NCI-H1930 (cell line): ENCODE measurements at places on chromosomes 13 and 19.
A peak's percentile ranks its signal among the peaks of the same experiment; 100 is the strongest.

DNA sequence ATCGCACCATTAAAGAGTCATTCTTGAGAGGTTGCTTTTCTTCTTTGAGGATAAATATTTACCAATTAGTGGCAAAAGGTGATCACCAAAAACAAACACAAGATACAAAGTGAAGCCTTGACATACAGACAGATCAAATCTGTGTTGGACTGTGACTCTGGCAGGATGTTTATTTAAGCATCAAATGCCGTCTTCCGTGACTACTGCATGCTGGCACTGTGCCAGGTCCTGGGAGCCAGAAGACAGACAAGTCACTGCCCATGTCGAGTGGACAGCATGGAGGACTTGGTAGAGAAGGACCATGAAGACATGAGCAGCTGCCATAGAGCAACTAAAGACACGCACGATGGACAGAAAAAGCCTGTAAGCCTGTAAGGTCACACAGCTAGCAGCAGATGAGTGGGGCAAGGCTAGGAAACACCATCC lies 92.8 kb upstream of the FARP1 start:
- DNase-seq = no peak

DNA sequence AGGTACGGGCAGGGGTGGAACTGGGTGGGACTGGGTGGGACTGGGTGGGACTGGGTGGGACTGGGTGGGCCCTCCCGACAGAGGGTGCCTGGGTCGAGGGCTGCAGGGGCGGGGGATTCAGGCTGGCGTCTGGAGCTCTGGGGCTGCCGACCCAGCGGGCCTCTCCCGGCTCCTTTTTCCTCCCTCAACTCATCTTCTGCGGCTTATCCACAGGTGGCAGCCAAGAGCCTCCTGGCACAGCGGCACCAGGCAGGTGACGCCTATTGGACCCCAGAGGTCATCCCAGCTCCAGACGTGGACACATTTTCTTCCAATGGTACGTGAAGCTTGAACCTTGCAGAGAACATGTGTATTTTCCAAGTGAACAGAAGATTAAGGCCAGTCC lies 533 bp downstream of the ZNF544 start:
- DNase-seq = peak; percentile 21

DNA sequence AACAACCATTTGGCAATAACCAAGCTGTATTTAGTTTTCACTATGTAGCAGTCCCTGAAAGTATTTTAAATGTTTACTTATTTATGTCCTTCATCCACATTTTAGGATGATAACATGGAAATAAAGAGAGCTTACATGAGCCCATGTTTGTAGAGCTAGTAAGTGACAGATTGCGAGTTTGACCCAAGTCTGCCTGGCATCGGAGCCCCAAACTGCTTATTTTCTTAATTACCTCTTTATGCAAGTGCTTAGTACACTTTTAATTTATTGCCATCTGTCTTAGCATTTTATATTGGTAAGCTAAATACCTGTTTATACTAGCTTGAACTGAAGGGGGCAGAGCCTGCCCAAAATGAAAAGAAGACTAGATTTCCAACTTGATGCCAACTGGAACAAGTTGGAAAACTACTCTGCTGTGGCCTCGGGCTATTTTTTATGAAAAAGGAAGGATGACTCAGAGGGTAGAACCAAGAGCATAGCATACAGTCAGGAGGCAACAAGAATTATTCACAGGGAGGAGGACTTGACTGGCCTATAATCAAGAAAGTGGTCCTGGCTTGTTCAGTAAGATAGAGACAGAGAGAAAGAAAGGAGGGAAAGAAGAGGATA lies 150.2 kb downstream of the NDFIP2 start:
- DNase-seq = no peak

GRCh38 chr19:21460686-21461085 lies 44.7 kb upstream of the ZNF429 start:
- no peak for DNase-seq

DNA sequence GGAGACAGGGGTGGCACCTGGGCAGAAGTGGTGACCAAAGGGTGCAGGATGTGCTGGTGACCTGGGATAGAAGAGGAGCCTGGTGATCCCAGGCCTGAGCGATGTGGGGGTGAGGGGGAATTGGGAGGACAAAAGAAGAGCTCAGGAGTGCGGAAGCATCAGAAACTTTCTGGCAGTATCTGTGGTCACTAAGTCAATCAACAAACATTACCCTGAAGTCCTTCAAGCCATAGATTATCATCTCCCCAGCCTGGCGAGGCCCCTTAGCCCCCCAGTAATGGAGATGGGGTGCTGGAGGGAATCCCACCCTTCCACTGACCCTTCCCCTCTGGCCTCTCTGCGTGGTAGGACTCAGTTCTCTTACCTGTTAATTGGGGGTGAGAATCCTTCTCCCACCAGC lies 10.5 kb downstream of the MEF2B start:
- no peak for DNase-seq

- no peak for DNase-seq
Observed at GRCh38 chr13:20441879-20442278, 83.8 kb downstream of the CRYL1 start.

DNA sequence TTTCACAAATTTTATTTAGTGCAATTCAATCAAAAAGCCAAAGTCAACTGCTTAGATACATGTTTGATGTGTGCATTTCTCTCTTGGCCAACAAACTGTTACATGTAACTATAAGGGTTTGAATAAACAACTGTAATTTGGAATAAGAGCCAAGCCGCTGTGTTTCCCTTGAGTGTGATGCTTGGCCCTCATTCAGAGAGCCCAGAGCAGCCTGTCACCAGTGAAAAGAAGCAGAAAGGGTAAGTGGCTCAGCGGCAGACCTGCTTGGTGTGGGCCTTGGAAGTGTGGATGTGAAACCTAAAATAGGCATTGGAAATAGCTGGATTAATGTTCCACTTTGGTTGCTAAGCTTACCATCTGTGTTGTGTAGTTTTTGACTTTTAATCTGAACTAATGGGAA lies 924.6 kb downstream of the OLFM4 start:
- DNase-seq = no peak

- no peak for DNase-seq
Observed at GRCh38 chr13:94209117-94209516, 270.4 kb downstream of the DCT start.

DNA sequence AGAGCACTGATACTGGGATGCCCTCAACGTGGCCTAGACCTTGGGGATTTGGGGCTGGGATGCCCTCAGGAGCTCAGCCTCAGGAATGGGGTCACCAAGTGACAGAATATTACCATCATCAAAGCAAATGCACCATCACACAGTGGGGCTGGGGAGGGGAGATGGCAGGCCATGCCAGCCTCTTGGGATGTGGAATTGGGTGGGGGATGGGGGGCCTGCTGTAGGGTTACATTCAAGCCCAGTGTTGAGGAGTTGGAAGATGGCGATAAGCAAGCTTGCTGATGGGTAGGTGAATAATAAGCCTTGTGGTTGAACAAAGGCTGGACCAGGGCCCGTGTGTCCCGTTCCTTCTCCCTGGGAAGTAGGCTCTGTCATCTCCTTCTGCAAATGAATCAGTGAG lies 69.1 kb upstream of the GPR12 start:
- DNase-seq = no peak

- DNase-seq = no peak
Observed at GRCh38 chr13:88526186-88526852, 855.1 kb downstream of the SLITRK5 start.

GRCh38 chr19:29308977-29309590 lies 96.1 kb upstream of the UQCRFS1 start:
- DNase-seq = no peak

DNA sequence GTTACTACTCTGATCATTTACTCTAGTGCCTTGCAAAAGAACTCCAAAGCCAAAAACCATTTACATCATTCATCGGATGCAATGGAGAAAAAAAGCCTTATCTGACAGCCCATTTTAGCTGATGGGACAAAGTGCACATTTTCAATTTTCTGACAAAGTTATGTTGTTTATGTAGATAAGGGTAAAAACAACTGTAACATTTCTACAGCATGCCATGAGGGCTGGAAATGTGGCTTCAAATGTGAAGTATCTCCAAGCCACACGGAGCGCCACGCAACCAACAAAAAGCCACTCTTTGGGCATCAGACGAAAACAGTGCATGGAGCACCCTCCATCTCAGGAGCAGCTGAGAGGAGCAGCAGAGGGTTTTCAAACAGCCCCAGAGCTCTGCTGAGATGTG lies 364.6 kb upstream of the ZNF507 start:
- no peak for DNase-seq

- no peak for DNase-seq
Observed at GRCh38 chr19:40686882-40687524, 3.4 kb downstream of the NUMBL start.

GRCh38 chr13:22487932-22488331 lies 692.8 kb upstream of the SGCG start:
- DNase-seq = no peak

GRCh38 chr13:51856027-51856736 lies 5.6 kb upstream of the CCDC70 start:
- no peak for DNase-seq

DNA sequence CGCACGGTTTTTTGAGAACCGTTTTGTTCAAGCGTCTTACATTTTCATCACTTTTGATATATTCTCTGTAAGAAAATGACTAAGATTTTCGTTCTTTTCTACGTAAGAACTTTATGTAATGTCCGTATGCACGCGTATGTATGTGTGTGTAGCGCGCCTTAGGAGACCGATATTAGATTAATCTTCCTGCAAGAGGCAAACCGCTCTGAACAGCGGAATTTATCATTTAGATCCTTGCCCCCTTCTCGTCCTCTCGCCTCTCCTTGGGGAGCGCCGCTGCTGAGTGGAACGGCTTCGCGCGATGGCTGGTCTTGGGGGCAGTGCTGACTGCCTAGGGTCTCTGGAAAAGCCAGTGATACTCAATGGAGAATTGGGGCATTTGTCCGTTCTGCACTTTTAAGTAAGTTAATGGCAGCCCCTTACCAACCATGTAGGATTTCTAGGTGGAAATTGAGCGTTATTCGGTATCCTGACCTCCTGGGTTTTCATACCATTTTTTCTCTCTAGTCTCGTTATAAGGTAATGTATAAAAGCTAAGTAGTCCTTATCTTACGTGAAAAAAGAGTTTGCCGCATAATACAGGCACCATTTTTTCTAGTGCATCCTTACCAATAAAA lies 4.7 kb downstream of the MAB21L1 start:
- no peak for DNase-seq

- no peak for DNase-seq
Observed at GRCh38 chr13:63948045-63948444, 2532.4 kb upstream of the PCDH20 start.

DNA sequence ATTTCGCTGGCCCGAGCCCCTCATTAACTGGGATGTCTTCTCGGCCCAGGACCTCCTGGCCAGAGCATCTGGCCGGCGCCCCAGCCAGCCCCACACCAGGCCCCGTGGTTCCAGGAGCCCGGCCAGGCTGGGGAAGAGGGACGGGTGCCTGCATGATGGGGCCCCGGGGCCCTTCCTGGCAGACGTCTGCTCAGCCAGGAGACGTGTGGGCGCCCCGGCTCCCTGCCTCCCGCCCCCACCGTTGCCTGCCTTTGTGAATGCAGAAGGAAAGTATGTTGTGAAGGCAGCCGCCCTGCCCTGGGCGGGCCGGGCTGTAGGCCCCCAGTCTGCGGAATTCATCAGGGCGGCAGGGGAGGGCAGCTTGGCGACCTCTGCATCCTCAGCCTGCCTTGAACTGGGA lies 4.4 kb upstream of the COMP start:
- DNase-seq = no peak

DNA sequence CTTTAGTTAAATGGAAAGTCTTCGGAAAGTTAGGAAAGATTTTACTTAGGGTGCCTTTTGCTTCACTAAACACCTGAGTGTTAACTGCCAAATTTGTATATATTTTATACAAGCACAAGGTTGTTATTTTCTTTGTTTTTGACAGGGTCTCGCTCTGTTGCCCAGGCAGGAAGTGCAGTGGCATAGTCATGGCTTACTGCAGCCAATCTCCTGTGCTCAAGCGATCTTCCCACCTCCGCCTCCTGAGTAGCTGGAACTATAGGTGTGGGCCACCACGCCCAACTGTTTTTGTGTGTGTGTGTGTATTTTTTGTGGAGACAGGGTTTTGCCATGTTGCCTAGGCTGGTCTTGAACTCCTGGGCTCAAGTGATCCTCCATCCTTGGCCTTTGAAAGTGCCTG lies 16.2 kb downstream of the KCTD4 start:
- no peak for DNase-seq

DNA sequence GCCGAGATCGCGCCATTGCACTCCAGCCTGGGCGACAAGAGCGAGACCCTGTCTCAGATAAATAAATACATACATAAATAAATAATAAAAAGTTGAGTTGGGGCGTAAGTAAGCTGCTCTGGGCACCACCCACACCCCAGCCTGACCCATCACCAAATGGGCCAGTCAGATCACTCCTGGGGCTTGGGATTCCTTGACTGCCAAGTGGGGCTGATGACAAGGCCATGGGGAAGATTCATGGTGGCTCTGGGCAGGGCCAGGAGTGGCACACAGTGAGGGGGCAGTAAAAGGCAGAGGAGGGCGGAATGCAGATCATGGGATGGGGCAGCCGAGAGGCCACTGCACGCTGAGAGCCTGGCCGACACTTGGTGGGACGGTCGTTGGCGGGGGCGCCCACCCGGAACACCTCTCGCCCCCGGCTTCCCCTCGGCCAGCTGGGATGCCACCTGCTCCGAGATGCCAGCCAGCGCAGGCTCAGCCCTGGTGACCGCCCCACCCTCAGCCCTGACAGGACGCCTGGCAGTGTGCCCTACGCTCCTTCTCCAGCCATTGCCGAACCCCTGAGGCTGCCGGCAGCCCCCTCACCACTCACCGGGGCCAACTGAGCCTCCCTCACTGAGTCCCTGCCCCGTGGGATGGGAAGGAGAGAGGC lies 10.9 kb downstream of the ZNF653 start:
- DNase-seq = no peak

DNA sequence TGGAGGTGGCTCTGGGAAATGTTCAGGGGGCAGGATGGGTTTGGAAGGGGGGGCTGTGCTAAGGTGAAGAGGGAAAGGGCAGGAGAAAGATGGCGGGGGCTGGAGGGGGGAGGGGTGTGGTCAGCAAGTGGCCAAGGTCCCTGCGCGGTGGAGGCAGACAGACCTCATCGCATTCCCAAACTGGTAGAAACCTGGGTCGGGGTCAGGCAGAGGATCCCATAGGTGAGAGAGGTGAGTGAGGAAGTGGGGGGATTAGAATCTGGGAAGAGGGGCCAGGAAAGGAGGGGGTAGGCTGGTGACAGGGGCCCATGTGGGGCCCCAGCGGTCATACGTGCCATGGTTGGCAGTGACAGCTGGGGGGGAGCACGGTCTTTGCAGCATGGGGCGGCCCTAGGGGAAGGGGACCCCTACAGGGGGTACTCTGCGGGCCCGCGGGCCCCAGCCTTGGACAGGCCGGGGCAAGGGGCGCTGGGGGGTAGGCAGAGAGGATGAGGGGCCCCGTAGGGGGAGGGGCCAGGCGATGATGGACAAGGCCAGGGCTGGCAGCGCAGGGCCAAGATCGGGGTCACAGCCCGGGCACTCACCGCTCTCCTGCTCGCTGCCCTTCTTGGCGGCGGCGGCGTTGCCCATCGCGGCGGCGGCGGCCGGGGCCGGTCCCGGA lies 514 bp downstream of the PRKACA start:
- DNase-seq = no peak

DNA sequence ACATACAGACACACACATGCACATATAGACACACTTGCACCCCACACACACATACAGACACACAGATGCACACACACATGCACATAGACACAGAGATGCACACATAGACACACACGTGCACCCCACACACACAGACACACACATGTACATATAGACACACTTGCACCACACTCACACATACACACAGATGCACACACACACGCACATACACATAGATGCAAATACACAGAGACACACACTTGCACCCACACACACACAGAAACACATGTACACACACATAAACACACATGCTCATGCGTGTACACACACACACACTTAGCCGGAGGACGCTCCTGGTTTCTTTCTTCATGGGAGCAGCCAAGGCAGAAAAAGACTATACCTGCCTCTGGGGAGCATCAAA lies 10.0 kb downstream of the COL4A2 start:
- no peak for DNase-seq
